ENCODE measurements at places on chromosomes 5 and 9.
A peak's percentile ranks its signal among the peaks of the same experiment; 100 is the strongest.

DNA sequence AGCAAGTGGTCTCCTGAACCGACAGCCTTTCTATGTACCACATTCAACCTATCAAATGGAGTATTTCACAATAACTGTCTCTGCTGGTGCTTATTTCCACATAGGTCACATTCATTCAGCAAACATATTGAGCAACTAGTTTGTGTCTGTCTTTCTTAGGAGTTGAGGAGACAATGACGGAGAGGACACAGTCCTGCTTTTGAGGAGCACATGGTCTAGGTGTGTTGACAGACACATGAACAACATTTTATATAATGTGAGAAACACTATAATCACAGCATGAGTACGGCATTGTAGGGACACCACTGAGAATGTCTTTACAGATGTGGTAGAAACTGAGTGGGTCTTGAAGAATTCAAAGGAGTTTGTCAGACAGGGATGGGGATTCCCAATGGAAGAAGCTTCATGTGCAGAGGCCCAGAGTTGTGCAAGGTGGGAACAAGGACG lies 28.5 kb downstream of the NFIL3 start:
- DNase-seq = peak; percentile 53

GRCh38 chr5:172754596-172755356 lies 16.2 kb downstream of the DUSP1 start:
- DNase-seq = no peak

GRCh38 chr5:38871058-38871605 lies 25.3 kb downstream of the OSMR start:
- peak; percentile 43 for DNase-seq

DNA sequence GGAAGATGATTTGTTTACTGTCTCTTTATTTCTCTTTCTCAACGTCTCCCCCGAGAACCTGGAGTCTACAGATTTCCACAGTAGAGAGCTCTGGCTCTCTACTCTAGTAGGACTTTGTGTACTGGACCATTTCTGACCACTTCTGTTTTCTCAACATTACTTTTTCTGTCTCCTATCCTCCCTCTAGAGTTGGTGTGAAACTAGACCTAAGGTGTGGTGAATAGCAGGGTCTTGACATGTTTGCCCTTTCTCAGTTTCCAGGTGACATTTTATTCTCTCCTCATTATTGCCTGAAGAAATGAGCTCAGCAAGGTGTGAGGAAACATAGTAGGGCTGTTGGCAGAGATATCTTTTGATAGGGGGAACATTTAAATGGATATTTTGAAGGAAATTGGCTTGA lies 62.1 kb upstream of the IL6ST start:
- no peak for DNase-seq

DNA sequence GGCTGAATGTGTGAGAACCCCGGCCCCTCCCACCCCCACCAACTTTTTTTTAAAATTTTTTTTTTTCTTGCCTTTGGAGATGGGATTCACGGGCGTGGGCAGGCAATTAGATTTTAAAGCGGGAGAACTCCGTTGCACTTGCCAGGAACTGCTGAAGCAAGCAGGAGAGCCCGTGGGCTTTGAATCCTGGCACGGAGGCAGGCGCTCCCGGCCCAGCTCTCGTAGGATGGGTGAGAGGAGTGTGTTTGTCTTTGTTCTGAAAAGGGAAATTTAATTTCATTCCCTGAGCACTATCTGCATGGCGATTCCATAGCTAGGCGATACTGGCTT lies 54.3 kb upstream of the BOD1 start:
- no peak for DNase-seq

- no peak for DNase-seq
These were observed 433.4 kb downstream of the DTWD2 start for GRCh38 chr5:118554981-118555380.
